ENCODE measurements at places on chromosomes 5 and 9.

GRCh38 chr9:89518466-89519365 is 20.8 kb upstream of the SEMA4D start:
- DNase-seq, result no peak

GRCh38 chr9:94944626-94945025 is 218.1 kb downstream of the AOPEP start:
- DNase-seq, result no peak

DNA sequence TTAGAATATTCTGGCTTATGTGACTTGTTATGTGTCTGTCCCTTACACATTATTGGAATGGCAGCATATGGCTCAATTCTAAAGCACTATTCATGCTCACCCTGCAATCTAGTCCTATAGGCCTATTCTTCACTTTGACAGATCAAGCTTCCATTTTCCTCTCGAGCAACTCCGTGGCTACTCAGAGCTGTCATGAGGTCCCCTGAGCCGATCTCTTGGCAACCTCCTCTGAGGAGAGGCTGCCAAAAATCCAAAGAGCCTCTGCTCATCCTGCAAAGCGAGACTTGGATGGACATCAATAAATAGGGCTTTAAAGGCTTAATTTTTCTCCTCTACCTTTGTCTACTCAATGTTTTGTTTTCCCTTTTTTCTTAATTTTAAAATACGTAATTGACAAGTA is 163.8 kb downstream of the GABRB2 start:
- no peak for DNase-seq

DNA sequence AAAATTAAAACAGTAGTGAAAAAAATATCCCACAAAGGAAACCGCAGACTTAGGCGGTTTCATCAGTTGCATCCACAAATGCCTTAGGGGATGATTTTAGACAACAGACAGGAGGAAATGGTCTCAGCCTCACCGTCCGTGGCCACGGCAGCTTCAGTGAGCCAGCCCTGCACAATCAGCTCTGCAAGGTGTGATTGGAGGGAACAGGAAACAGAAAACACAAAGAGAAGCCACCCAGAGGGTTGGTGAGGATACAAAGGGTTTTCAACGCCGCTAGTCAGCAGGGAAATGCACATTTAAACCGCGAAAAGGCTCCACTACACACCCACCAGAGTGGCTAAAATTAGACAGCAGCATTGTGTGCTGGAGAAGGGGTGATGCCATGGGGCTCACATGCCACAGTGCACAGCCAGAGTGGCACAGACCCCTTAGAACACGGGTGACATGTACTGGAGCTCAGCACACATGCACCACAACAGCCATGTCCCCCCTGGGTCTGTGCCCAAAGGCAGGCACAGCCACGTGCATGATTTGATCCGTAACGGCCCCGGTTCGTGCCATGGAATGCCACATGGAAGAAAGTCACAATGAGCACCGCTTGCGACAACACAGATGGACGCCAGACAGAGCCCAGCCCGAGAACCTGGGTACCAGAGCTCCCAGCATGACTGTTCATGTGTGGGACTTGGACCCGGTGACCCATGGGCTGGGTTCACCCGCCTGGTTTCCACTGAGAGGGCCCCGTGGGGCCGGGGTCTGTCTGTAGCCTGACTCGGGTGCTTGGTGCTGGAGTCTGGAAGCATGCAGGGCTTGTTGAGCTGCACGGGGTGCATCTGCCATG is 18.3 kb upstream of the TERT start:
- peak; percentile 47 for DNase-seq

DNA sequence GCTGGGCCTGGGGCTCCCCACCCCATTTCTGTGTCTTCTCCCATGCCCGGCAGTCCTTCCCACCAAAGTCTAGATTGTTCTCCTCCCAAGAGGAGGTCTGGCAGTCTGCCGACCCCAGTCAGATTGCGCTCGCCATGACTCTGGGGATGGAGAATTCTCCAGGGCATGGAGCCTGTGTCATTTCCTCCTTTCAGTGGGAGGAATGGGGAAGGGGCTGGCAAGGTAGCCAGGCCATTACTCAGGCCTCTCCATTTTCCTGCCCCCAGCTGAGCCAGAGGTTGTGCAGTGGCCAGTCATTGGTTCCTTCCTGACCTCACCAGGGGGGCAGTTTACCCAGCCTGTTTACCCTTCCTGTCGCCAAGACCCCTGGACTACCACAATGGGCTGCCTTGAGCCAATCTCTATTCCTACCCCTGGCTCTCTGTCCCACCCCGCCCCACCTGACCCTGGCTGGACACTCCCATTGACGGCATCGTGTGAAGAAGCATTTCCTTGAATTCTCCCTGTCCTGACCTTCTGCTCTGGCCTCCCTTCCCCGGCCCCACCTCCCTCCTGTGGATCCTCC is 628 bp downstream of the SYNPO start:
- no peak for DNase-seq

- no peak for DNase-seq
These were observed 95.9 kb downstream of the FBXO4 start for GRCh38 chr5:42020788-42021530.

DNA sequence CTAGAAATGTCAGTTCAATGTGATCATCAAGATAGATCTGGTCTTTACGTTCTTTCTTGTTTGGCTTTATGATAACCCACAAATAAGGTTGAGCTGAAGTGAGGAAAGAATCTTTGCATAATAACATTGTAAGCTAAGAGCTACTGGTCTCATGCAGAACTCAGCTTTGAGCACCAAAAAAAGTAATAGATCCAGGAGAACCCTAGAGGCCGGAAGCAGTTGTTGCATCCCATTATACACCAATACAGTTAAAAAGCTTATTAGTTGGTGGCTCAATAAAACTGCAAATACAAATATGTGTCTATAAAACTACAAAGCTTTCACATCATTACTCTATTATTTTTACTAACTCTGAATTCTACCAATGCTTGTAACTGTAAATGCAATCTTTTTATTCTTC is 85.5 kb upstream of the NUDT12 start:
- DNase-seq, result no peak

DNA sequence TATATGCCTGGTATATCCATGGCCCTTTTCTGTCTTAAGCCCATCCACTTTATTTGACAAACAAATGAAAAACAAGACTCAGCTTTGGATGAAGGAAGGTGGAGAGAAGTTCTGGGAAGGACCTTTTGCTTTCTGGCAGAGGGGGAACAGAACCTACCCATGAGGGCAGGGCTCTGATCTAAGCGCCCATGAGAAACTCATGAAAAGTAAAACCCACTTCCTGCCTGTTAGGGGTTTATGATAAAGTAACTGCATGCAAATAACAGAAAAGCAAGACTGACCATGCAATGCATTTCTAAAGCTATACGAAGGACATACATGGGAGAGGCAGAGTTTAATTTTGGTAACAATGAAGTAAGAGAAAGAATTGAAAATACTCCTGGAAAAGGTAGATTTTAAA is 181.9 kb upstream of the ADRA1B start:
- DNase-seq, result no peak

- DNase-seq, result no peak
These were observed 124.4 kb downstream of the FANCC start for GRCh38 chr9:95193067-95193466.

GRCh38 chr9:131160416-131161112 is 35.2 kb downstream of the NUP214 start:
- no peak for DNase-seq

- no peak for DNase-seq
These were observed 154.2 kb downstream of the TMC1 start for GRCh38 chr9:72675586-72675985.

GRCh38 chr5:153974813-153975163 is 63.9 kb downstream of the FAM114A2 start:
- no peak for DNase-seq

GRCh38 chr5:68739752-68740151 is 354.1 kb upstream of the SLC30A5 start:
- DNase-seq, result no peak

DNA sequence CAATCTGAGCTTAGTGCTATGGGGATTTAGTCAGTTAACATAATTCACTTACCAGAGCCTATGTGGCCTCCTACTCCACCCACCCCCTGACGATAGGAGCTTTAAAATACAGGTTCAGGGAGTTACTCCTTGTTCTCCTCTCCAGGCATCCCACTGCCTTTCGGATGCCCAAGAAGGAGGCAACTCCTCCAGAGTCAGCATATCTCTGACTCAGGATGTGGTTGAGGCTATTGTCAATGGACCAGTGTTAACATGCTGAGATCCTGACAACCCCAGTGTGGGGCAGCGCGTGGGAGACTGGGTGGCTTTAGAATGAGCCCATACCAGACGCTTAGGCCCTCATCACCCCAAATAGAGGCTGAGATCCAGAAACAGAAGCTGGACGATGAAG is 27.4 kb downstream of the BICD2 start:
- DNase-seq, result no peak

Data from GDM1 (cell line).